ENCODE measurements at places on chromosomes 7 and 10.

DNA sequence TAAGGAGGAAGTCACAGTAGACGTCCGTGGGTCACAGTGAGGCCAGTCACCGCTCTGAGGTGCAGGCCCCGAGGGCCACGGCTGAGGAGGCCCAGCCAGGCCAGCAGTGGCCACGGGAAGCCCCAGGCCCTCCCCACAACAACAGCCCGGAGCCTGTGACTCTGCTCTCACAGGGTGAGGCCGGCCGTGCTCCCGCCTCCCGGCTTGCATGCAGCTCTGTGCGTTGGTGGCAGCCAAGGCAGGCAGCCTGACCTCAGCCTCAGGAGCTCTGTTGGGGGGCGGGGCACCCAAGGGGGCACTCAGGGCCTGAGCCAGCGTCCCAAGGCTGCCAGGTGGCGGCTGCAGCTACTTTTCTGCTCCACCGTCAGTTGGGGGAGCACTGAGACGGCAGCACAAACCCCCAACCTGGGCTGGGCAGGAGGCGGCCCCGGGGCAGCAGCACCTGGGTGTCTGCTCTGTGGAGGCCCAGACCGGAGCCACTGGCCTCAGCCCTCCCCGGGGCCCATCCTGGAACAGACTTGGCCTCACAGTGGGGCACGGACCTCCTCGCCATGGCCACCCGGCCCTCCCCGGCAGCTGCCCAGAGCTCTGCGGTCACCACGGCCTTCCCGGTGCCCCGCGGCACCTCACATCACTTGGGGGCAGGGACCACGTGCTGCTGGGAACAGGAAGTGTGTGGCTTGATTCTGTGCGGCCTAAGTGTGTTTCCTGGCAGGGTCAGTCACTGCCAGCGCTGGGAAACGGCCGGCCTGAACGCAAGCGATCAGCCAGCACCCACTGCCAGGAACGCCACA lies 13.3 kb downstream of the CYP2W1 start:
- no peak for DNase-seq

- DNase-seq, result no peak
These were observed 331.3 kb upstream of the COBL start for GRCh38 chr7:51647931-51648351.

DNA sequence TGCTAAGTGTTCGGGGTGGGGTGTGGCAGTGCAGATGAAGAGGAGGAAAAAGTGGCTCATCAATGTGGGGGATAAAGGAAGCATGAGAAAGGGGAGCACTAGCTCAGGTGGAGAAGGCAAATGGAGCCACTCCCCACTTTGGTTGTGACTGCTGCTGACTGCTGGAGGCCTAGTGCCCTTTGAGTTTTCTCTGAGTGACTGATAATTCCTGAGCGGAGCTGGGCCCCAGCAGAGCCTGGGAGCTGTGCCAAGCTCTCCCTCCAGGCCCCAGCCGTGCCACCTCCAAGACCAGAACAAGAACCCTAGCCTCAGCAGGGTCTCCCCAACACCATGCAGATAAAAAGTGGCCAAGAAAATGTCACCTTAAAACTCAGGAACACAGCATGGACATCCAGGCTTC lies 9.7 kb upstream of the RASSF4 start:
- DNase-seq, result no peak

DNA sequence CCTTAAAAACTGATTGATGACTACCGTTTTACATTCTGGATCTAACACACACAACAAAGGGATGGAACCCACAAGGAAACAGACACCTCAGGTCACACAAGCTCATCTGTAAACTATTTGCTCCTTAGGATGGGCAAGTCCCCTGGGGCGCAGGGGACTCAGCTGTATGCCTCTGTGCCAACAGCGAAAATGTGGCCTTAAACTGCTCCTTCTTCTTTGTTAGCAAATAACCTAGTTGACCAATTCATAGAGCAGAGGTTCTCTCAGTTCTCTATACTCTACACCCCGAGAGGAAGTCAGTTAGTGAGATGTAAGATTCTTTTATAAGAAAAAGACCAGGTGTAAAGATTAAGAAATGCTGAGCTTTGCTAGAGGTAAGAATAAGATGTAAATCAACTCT lies 181.9 kb upstream of the PRSS58 start:
- no peak for DNase-seq

DNA sequence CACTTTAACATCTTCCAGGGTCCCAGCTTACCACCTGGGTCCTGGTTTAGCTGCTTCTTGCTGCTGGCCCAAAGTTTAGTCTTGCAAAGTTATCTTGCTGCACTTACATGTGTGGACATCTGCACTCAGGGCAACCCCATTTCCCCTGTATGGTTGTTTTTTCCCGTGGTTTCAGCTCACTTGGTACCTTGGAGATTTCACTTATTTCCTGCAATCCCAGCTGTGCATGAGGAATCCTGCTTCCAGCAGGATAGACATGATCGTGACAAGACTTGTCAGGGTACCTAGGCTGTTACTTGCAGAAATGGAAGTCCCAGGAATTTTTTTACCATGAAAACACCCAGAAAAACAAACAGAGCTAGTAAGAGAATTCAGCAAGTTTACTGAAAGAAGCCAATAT lies 95.9 kb upstream of the LEP start:
- DNase-seq, result no peak

DNA sequence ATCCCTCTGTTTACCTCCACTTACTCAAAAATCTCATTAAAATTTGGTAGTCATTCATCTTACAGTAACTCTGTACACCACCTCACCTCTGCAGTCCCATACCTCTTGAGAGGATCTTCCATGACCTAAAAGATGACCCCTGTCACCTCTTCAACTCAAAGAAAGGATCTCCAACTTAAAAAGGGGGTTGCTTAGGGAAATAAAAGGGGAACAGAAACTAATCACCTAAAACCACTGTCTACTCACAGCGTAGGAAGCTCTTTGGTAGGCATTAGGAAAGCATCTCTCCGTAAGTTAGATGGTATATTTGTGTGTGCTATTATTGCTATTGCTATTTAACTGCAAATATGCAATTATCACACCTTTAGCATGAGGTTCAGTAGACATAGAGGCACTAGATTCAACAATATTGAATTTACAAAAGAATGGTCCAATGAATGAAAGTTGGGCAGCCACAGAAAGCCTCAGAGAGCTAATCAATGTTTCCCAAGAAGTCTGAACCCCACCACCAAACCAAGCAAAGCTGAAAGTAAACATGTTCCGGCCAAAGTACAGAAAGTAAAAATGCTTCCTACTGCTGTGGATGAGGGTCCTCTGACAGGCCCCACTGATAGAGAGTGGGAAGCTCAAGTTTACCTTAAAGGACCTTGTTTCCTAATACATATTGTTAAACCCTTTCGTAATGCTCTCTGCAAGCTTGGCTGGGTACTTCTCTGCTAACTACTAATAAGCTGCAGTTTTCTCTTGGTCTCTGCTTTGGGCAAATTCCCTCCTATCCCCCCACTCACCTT lies 105.8 kb downstream of the GRM8 start:
- no peak for DNase-seq

GRCh38 chr10:96651998-96652431 lies 65.2 kb upstream of the TM9SF3 start:
- peak; percentile 47 for DNase-seq

DNA sequence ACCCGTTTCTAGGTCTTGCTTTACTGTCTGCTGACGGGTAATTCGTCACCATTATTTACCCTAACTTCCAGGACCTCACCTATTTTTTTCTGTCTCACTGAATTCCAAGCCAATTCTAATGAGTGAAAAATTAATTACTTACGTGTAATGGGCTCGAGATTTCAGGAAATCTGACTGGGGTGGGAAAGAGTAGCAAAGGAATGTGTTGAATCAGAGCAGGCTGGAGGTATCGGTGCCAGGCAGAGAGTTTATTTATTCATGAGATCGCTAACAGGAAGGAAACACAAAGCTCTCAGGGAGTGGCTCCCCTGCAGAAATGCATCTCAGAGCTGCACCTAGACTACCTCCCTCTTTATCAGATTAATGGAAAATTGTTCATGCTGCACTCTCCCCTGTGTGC lies 4.0 kb upstream of the DIP2C start:
- DNase-seq, result no peak

DNA sequence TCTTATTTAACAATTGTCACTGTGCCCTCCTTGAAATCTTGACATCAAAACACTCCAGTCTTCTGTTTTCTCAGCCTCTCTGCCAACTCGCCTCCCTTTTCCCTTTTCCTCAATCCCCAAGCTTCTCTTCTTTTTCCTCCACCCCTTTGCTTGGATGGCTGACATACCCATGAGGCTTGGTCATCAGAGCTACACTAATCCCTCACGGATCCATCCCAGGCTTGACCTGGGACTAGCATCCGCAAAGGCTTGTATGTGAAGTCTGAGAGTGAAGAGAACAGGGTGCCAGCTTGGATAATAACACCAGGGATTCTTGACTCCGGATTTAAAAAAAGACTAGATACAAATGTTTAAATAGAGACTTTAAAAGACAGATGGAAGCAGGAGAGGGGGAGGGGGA lies 428.8 kb upstream of the C7orf33 start:
- no peak for DNase-seq

DNA sequence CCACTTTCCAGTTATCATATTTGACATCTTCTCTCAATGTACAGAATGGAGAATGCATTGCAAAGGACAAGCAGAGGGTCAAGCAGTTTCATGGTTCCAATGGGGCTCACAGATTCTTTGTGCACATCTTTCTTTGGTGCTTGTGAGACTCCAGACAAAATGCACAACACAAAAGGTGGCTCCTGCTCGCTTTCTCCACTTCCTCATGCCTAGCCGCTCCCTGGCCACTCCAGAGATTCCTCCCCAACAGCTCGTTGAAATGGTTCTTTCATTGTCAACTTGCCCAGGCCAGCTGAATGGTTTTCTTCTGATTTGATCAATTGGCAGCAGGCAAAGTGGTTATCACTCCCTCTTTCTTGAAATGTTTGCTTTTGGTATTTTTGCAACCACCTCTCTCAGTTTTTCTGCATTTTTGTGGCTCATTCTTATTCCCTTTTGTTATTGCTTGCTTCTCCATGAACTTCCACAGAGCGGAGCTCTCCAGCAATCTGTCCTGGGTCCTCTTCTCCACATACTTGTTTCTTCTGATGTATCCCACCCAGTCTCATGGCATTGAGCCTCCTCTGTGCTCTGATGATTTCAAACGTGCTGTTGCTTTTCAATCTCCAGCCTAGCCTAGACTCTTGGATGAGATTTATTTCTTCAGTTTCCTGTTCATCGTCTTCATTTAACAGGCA lies 507.8 kb upstream of the MKI67 start:
- DNase-seq, result no peak
